ENCODE measurements at places on chromosomes 4 and X. TPM values are rescaled to one million over a fixed set of nuclear protein-coding genes. Genes with fewer than 3 reads are reported as not detected.
A peak's percentile ranks its signal among the peaks of the same experiment; 100 is the strongest.

GRCh38 chr4:48093991-48094416 lies 40.0 kb downstream of the TXK start:
- DNase-seq, result no peak

- no peak for DNase-seq
These were observed 50.1 kb upstream of the CLNK start for GRCh38 chr4:10734697-10735096.

The USP26 gene
- total RNA-seq, result not detected

The CFAP47 gene
- total RNA-seq, result not detected

The ADH4 gene
- not detected for total RNA-seq

The ENOPH1 gene
- 41.4 TPM for total RNA-seq

GRCh38 chrX:16368696-16369095 lies 201.4 kb downstream of the MAGEB17 start:
- no peak for DNase-seq

The GAB3 gene
- total RNA-seq, result 0.25 TPM

The ADH1B gene
- total RNA-seq, result not detected

The CXCL8 gene
- total RNA-seq, result 20.0 TPM

DNA sequence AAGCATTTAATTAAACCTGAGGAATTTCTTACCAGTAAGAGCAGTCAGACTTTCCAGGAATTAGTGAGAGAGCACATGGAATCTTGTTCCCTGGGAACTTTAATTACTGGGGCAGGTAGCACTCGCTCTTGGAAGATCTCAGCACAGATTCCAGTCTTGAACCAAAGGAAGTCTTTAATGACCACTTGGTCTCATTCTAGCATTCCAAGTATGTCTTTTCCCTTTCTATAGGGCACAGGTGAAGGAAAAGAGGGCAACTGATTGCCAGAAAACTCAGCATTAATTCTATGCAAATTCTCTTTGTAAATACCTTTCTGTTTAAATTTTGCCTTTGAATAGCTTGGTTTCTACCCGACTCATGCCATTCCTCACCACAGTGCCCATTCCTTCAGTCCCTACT lies 236.6 kb downstream of the LDB2 start:
- no peak for DNase-seq

GRCh38 chrX:140821280-140821679 lies 111.7 kb downstream of the LINC00632 start:
- no peak for DNase-seq

DNA sequence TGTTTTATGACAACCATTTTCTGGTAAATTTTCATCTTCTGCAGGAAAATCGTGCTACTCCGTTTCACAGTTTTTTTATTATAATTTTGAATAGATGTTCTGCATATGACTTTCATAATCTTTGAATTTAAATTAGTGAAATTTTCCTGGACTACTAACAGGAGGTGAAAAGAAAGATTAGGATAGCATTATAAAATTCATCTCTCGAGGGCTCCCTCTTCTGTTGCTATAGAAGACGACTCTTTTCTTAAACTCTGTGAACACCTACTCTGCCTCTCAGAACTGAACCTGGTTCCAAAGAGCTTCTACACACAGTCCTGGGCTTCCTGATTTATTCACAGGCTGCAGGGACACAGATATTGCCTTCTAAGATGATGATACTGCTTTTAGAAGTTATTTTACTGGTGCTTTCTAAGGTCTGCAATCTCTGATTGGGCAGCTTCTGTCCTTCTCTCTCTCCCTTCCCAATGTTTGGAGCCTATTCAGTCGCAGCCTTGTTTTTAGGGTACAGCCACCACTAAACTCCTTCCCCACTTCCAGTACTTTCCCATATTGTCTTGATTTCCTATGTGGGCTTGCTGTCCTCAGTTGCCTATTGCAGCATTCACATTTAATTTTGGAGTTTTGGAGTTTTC lies 10.1 kb upstream of the SAP30 start:
- peak; percentile 52 for DNase-seq

GRCh38 chr4:122591196-122591595 lies 29.7 kb downstream of the IL21 start:
- DNase-seq, result peak; percentile 51

- DNase-seq, result no peak
These were observed 33.8 kb upstream of the MAMLD1 start for GRCh38 chrX:150329282-150329681.

DNA sequence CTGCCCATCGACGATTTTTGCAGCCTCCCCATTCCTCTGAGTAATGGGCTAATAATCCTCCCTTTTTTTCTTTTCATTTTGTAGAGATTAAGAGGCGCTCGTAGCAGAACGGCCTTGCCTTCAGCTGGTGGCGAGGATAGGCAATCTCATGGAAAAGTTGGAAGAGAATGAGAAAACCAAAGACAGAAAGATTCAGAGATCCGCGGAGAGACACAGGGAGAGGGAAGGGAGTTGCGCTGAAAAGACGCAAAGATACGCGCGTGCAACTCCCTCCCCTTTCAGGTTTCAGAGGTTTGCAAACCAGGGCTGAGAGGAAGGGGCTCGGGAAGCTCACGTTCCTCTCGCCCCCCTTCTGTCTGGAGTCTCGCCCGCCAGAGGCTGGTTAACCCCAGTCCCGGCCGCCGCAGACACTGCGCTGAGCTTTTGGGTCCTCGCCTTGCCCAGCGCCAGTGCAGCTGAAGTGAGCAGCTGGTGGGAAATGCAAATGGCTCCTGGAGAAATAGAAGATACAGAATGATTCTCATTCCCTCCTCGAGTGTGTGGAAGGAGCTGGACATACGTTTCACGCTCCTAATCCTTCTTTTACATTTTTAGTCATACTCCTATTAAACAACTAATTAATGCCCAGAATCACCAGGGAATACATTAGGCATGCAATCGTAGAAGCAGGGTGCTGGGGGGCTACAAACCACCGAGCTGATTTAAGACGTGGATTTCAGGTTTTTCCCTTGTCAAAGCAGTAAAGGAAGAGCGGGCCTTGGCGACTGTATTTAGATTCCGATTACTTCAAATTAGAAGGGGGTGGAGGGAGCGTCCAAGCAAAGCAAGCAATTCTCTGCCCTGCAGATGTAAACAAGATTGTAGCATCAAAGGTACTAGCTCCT lies 16.6 kb upstream of the PITX2 start:
- DNase-seq, result no peak
